ENCODE measurements at places on chromosomes 11 and 22.

DNA sequence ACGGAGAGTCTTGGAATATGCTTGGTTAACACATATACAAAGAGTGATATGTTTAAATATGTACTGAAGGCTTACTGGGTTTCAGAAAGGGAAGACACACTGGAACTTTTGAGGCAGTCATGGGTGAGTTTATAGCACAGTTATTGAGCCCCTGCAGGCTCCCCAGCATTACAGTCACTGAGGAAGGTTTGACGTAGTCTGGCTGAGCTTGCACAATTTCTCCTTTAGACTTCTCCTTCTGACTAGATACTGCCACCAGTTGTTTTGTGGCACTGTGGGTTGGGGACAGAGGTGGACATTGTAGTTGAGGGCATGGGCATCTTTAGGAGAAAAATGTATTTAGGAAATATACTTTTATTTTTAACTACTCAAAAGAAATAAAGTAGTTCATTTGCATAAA lies 285.4 kb downstream of the C11orf87 start:
- no peak for DNase-seq

DNA sequence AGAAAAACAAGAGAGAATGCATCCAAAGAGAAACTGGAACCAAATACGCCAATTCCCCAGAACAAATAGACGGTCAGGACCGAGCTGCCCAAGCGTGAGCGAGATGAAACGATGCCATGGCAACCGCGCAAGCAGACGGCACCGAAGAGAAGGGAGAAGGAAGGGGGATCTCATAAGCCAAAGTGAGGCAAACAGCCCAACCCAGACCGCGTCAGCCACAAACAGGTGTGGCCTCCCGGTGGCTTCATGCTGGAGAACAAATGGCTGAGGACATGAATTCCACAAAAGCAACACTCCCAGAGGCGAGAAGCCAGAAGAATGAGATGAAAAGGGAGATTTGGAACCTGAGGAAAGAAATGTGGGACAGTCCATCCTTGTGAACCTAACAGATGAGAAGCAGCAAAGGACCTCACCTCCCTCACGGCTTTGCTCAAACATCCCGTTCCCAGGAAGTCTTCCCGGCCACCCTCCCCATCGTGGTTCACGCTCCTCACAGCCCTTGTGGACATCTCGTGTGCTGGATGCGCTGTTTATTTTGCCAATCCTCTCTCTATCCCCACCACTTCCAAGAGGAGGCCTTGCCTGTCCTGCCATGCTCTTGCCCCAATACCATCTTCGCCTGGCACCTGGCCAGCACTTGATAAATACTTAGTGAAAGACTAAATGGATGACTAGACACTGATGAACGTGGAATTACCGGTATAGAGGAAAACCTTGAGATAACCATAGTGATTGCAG lies 89.1 kb upstream of the RTL6 start:
- DNase-seq = no peak

DNA sequence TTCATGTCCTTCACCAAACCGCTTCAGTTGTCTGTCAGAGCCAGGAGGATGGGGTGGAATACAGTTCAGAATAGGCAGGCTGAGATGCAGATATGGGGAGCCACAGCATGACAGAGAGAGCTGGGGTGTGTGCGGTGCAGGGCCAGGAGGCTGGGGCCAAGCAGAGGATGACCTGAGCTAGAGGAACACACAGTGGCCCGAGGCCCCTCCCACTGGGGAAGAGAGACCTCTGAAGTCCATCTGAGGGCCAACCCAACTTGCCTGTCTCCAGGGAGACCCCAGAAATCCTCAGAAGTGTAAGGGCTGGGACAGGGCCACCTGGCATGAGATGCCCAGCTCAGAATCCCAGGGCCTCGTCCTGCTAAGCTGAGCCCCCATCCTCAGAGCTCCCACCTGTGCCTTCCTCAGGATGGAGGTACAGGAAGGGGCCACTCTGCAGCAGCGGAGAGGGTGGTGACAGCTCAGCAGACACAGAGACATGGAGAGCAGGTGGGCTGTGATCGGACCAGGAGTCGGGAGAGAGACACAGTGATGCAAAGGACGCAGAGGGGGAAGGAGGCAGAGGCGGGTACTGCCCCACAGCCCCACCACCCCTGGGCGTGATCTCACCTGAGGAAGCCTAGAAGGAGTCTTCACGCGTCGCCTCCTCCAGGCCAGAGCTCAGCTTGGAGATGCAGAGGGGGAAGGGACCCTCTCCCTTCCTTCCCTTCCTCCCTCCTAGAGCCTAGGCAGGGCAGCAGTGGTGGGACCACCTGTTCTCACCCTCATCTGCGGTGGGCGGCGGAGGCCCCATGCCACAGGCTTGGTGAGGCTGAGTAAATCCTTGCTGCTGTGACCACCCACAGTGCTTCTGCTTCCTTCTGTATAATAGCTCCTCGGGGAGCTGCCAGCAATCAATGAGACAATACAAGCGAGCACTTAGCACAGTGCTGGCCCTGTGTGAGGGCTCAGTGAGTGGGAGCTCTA lies 9.1 kb upstream of the TUB start:
- DNase-seq = no peak

GRCh38 chr11:58652726-58653280 lies 30.3 kb downstream of the CNTF start:
- DNase-seq = no peak

- DNase-seq = peak; percentile 10
These were observed 56.7 kb downstream of the PPP6R2 start for GRCh38 chr22:50399751-50400331.

DNA sequence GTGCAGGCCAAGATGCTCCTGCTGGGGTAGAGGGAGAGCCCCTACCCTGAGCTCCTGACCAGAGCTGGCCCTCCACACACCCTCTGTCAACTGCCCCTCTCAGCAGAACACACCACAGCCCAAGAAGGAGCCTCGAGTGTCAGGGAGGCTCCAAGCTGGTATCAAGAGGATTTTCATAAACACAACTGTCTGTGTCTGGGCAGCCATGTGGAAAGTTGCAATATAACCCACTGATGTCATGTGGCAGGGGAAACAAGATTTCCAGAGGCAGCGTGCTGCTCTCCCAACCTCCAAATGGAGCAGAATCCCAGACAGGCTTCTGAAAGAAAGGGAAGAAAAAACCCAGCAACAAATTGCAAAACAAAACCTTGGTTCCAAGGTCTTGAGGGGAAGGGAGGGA lies 569.9 kb downstream of the BUD13 start:
- no peak for DNase-seq

DNA sequence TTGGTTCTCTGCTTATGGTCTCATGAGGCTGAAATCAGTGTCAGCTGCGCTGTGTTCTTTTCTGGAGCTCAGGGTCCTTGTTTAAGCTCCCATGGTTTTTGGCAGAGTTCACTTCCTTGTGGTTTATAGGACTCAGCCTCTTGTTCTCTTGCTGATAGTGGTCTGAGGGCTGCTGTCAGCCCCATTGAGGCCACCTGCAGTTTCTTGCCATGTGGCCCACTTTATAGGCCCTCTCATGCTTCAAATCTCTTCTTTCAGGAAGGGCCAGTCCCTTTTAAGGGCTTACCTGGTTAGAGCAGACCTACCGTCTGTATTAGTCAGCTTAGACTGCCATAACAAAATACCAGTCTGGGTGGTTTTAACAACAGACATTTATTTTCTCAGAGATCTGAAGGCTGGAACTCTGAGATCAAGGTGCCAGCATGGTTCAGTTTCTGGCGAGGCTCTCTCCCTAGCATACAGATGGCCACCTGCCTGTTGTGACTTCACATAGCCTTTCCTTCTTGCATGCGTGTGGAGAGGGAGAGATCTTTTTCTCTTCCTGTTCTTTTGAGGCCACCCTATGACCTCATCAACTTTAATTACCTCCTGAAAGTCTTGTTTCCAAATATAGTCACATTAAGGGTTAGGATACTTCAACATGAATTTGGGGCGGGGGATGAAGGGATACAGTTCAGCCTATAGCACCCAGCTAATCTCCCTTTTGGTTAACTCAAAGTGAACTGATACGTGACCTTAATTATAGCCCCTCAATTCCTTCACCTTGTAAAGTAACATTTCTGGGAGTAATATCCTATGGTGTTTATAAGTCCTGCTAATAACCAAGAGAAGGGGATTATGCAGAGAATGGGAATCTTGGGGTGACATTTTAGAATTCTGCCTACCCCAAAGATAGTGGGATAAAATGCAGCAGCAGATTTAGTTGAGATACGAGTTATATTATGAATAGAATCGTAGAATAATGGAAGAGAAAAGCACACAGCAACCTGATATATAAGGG lies 131.8 kb downstream of the UVRAG start:
- DNase-seq = no peak

- no peak for DNase-seq
These were observed 2.4 kb downstream of the C22orf15 start for GRCh38 chr22:23764899-23765881.

DNA sequence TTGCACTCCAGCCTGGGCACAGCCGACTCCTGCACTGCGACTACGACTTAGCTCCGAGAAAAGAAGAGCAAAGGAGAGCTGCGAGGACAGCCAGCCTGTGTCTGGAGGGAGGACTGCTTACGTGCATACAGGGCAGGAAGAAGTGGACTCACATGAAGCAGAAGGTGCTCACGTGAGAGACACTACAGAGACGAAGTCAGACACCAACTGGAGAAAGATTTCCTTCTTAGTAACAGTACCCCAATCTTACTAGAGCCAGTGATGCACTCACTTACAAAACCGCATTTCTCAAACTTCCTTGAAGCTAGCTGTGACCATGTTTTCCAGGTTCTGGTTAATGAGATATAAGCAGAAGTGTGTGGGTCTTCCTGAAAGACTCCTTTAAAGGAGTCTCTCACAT lies 67.7 kb downstream of the MICAL3 start:
- no peak for DNase-seq

DNA sequence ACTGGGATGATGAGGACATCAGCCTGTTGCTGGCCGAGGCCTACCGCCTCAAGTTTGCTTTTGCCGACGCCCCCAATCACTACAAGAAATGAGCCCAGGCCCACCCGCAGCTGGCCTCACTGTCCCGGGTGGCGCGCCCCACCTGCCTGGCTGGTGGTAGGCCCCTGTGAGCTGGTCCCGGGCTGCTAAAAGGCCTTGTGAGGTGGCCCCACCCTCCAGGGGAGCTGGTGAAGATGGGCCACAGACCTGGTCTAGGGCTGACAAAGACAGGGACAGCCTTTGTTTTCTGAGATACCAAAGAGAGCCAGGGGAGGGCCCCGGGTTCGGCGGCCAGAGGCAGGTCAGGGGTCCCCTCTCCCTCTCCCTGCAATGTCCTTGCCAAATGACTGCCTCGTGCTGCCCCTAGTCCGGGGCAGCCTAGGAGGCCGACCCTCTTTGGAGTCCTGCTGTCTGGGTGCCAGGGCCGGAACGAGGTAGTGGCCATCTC lies 411.1 kb downstream of the TBC1D22A start:
- no peak for DNase-seq

GRCh38 chr11:59204746-59205145 lies 8.0 kb downstream of the MPEG1 start:
- no peak for DNase-seq

GRCh38 chr11:110089617-110090282 lies 3.4 kb upstream of the ZC3H12C start:
- DNase-seq = no peak

DNA sequence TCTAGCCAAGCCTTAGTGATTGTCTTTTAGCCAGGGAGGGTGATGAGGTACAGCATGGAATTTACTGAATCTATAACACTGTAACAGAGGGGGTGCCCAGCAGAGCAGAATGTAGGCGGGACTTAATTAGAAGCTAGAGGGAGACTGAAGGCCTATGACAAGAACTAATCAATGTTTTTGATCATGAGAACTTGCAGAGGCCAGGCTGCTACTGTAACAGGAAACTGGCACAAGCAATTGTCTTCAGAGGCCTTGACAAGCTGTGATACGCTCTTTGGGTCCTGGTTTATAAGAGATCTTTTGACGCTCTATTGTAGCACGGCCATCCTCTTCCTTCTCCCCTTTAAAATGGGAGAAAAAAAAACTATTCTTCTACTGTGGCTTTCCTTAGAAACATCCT lies 1297.3 kb downstream of the JRKL start:
- DNase-seq = no peak

GRCh38 chr22:25514436-25515180 lies 49.9 kb upstream of the GRK3 start:
- DNase-seq = no peak

- no peak for DNase-seq
These were observed 43.9 kb upstream of the PRODH start for GRCh38 chr22:18979957-18980356.

DNA sequence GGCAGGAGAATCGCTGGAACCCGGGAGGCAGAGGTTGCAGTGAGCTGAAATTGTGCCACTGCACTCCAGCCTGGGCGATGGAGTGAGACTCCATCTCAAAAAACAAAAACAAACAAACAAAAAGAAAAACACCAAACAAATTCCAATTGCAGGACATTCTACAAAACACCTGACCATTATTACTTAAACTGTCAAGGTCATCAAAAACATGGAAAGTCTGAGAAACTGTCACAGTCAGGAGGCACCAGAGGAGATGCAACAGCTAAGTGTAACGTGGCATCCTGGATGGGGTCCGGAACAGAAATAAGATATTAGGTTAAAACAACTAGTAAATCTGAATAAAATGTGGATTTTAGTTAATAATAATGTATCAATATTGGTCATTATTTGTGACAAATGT lies 914 bp upstream of the DNAJB13 start:
- DNase-seq = no peak

GRCh38 chr11:117976445-117976844 lies 9.7 kb upstream of the IL10RA start:
- no peak for DNase-seq

DNA sequence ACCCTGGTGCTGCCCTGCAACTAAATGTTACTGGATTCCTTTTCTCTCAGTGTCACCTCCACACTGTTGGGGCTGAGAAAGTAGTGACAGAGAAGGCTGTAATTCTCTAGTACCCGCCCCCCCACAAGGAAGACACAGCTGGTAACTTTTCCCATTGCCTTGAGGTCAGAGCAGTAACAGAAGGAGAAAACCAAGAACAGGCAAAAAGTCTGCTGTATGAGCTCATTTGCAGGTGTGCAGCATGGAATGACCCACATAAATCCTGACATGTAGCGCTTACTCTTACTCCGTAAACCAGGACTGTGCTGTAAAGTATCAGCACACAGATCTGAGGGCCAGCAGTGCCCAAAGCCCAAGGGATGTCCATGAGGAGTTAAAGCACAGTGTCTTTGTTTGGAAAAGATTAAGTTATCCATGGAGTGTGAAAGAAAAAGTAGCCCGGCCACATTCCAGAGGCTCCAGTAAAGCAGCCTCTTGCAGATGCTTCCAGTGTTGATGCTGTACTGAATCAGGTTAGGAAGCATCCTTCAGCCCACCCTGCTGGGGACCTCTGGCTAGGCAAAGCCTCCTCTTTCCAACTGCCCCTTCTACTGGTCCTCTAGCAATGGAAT lies 120.7 kb downstream of the PLEKHA7 start:
- no peak for DNase-seq

GRCh38 chr22:41781507-41781906 lies 19.0 kb upstream of the CCDC134 start:
- no peak for DNase-seq

- DNase-seq = no peak
These were observed 1585.2 kb upstream of the TENM4 start for GRCh38 chr11:81026032-81026431.

Data from CD4-positive, alpha-beta T cell treated with Interleukin-4 for 4 hours (primary cell).